ENCODE measurements at places on chromosomes 12 and 14.

- no peak for DNase-seq
Measured at GRCh38 chr14:41403360-41403759, 203.3 kb upstream of the LRFN5 start.

DNA sequence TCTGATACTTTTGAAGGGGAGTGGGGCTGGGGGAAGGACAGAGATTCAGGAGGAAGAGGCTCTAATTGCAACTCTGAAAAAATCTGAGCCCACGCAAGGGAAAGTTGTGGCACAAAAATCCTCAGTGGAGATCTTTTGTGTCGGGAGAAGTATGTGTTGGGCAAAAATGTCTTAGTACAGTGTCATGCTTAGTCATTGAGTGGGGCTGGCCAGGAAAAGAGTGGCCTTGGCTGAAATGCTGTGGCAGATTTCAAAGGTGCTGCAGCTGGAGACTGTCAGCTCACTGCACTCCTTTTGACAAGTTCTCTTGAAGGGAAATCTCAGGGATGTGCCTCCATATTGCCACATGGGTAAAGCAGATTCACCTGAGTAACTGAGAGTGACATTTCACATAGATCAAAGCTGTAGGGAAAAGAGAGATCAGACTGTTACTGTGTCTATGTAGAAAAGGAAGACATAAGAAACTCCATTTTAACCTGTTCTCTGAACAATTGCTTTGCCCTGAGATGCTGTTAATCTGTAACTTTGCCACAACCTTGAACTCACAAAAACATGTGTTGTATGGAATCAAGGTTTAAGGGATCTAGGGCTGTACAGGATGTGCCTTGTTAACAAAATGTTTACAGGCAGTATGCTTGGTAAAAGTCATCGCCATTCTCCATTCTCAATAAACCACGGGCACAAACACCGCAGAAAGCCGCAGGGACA lies 36.0 kb upstream of the GLIPR1 start:
- DNase-seq: no peak

DNA sequence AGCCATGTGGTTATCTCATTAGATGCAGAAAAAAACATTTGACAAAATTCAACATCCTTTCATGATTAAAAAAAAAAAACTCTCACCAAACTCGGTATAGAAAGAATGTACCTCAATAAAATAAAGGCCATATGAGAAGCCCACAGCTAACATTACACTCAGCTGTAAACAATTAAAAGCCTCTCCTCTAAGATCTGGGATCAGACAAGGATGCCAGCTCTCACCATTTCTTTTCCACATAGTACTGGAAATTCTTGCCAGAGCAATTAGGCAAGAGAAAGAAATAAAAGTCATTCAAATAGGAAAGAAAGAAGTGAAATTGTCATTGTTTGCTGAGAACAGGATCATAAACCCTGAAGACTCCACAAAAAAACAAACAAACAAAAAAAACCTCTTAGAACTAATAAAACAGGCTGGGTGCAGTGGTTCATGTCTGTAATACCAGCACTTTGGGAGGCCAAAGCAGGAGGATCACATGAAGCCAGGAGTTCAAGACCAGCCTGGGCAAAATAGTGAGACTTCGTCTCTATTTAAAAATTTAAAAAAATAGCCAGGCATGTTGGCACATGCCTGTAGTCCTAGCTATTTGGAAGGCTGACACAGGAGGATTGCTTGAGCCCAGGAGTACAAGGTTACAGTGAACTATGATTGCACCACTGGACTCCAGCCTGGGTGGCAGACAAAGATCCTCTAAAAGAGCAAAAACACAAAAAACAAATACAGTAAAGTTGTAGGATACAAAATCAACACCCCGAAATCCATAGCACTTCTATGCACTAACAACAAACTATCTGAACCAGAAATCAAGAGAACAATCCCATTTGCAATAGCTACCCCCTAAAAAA lies 114.4 kb downstream of the FOXA1 start:
- DNase-seq: no peak

DNA sequence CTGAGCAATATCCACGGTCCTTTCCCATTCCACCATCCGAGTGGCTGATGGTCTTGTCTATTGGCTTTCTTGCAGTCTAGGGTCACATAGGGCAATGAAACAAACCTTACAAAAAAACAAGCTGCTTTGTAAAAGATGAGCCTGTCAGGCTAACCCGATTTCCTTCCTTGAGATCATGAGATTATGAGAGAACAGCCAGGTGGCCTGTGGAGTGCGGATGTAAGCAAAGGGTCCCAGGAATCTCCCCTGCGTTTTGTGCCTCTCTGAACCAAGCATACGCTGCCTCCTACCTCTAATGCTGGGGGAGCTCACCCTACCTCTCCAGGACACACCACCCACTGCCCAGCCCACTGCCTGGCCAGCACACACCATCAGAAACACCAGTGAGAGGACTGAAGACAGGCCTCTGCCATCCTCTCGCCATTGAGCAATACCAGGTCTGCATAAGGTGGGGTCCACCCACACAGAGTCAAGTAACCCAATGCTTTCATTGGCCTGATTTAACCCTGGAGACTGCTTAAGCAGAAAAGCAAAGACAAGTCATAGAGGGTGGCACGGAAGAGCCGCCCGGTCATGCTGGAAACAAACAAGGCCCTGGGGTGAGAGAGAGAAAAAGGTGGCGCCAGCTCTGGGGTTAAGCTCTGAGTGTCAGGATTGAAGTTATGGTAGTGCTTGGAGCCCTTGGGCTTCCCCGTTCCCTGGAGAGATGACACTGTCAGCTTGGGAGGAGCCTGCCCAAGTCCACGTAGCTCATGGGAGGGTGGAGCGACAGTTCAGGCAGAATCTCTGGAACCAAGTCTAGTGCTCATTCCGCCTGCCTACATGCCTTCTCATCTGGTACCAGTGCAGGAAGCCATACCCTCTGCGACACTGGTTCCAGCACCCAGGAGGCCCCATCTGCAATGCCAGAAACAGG lies 46.6 kb downstream of the CALM1 start:
- no peak for DNase-seq

DNA sequence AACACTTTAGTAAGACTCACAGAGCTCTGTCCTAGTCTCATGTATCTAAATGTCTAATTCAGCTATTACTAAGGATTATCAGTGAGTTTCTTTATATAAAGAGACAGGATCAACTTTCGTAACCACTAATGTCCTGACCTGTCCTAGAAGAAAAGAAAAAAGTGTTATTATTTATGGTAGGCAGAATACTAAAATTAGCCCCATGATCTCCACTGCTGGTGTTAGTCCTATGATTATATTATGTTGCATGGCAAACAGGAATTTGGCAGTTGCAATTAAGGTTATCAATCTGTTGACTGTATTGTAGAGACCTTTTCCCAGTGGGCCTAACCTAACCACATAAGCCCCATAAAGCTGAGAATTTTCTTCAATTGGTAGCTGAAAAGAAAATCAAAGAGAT lies 132.9 kb upstream of the DIO2 start:
- DNase-seq: no peak

DNA sequence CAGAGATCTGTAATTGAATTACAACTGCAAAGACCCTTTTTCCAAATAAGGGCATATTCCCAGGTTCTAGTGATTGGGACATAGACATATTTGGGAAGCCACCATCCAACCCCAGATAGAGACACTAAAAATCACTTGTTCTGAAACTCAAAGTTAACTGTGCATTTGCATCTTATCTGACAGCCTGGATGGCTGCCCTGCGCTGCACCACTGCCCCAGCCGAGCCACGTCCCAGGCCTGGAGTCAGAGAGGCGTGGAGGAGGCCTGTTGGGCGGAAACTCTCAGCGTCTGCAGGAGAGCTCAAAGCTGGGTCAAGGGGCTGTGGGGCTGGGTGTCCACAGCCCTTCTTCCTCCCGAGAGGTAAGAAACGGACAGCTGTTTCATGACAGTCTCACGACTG lies 124.4 kb downstream of the RIMBP2 start:
- no peak for DNase-seq

DNA sequence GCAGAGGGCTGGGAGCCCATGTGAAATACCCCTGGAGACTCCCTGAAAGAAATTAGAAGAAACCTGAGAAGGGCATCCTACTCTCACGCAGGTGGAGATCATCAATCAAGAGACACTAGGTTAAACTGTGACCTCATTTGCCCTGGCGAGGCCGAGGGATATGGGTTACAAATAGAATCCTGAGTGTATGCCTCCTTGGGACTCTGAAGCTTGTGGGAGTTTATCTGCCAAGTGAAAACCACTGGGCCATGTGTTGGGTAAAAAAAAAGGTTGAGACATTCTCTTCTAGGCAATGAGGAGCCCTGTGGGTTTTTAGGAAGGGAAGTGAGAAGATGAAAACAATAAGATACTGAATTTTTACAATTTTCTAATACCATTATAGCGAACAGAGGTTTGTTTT lies 160.7 kb upstream of the ARID2 start:
- DNase-seq: no peak

GRCh38 chr12:49279706-49280159 lies 14.9 kb downstream of the TUBA1C start:
- no peak for DNase-seq

DNA sequence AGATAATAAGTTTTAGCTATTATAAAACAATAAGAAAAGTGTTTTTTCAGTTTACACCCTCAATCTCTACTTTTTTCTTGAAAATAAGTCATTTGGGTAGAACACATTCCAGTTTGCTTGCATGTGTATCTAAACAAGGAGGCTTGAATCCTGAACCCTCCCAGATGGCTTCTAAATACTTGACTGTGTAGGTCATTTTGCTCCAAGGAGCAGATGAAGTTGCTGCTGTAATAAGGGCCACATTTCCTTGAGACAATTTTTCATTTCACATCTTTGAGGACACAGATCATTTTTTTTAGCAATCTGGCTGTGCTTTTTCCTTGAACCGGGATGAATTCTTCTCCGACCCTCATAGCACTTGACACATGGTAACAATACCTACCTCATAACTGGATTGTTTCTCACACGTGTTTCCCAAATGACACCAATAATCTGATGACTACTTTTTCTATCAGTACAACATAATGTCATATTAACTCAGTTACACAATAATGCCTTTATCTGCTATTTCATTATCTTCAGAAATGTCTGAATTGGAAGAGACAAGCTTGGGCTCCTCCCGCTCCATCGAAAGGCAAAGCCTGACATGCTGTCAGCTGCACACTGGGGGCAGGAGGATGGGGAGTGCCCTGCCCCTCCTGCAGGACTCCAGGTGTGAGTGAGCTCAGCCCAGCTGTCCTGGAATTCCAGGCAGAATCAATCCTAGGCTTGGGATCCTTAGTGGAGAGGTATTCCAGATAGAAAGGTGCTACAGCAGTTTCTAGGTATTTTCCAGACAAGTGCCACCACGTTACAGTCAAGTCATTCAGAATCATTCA lies 30.9 kb downstream of the GPHB5 start:
- no peak for DNase-seq
